ENCODE measurements at places on chromosomes 3 and 15. TPM values are rescaled to one million over a fixed set of nuclear protein-coding genes. Genes with fewer than 3 reads are reported as not detected.

DNA sequence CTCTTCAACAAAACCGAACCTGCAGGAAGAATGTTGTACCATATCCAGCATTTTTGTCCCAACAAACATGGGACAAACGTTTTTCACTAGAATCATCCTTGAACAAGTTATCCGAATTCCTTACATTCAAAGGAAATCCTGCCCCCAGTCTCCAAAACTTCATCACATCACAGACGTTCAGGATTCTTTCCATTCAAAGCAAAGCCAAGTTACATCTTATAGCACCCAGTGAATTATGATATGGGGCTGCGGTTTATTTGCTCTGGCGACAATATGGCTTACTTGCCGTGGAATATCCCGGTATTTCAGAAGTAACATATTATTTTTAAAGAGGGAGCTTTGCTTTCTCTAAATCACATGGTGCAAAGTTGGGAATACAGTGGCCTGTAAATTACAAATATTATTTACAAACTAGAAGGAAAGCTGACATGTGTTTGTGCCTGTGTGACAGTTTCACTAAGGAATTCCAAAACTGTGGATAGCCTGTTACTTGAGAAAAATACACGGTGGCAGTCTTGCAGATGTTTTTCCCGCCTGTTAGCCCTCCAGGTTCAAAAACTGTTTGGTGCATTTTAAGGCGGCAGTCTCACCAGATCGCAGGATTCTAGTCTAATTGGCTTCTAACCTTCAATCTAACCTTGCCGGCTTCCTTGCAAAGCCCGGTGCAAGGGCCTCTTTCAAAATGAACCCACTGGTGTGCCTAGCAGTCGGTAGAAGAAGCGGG lies 736 bp upstream of the MBNL1 start:
- no peak for DNase-seq

DNA sequence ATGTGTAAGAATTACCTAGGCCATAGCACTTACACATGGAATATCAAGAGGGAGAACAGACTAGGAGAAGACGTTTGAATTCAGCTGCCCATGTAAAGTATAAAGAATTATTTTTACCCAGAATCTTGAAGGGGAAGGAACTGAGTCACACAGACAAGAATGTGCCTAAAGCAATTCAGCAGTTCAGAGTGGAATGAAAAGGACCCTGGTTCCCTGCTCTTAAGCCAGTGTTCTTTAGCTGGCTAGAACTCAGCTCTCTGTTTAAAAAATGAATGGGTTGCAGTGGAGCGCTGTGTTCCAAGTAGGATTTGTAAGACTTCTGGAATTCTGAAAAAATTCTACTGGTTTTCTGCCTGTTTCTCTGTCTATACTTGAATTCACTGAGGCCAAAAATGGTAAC lies 440.2 kb downstream of the LPP start:
- DNase-seq: no peak

DNA sequence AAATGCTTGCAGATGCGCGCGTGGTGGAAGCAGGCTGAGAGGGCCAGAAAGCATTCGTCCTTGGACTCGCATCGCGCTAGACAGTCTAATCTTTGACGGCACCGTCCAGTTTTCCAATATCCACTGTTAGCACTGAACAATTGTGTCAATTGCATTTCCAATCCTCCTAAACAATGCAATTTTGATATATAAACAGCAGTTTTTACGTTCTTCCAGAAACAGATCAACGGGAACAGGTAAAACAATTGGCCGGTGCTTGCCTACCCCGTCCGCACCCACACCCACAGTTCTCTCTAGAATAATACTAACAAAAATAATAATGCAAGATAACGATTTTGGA lies 17.2 kb downstream of the CPN2 start:
- DNase-seq: no peak

DNA sequence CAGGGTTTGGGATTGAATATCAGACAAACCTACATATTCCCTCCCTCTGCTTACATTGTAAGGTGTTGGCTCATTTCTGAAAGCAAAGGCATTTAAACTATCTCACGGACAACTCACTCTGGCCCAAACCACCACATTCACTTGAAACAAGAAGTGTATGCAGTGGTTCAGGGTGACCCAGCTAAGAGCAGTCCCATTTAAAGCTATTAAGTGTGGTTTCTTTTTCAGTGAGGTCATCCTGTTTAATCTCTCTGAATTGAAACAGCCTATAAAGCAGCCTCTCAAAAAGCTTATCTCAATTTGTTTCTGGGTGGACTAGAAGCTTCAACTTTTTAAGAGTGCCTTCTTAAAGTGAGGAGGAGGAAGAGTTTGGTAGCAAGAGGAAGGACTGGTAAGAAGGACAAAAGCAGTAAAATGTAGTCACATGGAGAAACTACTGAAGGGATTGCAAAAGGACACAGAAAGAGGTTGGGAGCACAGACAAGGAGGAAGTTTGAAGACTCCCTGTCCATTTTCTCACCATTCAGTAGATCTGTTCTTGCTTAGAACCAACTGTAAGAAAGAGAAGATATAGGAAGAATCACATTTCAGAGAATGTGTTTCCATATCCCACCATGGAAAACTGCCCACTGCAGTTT lies 151.6 kb downstream of the TMCO5A start:
- DNase-seq: no peak

DNA sequence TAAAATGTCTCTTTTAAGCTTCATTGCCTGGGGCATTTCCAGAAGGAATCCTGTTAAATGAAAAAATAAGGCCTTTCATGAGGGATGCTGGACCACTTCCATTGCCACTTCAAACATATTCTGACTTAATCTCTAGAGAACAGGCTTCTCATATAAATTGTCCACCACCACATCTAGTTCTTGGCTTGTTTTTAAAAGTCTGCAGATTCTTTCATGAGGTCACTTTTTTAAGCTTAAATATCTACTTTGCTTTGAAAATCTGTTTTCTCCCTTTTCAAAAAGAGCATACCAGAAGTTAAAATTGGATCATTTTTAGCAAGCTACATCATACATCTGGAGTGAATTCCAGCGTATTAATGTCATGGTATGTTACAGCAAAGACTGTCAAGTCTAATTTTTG lies 131.6 kb downstream of the C3orf70 start:
- DNase-seq: no peak

GRCh38 chr3:144548346-144548745 lies 576.7 kb downstream of the DIPK2A start:
- no peak for DNase-seq

DNA sequence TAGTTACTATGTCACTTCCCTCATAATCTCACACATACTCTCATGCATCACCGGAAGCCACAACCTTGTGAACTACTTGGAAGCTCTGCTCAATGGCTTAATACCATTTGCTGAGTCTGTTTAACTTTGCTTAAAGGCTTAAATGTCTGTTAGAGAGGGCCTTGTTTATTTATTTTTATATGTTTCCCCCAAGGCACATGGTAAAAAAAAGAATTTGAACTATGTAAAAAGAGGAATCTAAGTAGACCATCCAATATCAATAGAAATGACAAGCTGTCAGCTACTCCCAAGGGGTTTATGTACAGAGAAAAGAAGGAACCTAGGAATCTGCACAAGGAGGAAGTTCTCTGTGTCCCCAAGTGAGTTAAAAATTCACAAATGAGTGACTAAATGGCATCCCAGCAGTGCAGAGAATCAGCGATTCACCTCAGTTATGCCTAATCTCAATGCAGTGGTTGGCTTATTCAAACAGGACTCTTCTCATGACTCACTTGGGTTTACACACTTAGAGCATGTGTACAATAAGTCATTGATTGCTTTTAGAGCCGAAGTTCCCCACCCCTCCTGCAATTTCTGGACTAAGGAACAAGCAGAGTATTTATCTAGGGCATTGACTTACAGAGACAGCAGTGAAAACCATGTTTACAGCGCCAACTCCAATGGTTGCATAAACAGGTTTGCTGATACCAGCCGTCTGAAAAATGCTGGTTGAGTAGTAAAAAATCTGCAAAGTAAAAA lies 24.4 kb downstream of the SLC2A2 start:
- DNase-seq: peak; percentile 79

GRCh38 chr15:86199467-86200145 lies 119.9 kb downstream of the AGBL1 start:
- DNase-seq: no peak

- DNase-seq: no peak
Measured at GRCh38 chr15:59237119-59237855, 30.6 kb downstream of the LDHAL6B start.

DUOXA2 gene
- 40.1 TPM for polyA plus RNA-seq

CYP1A1 gene
- 22.6 TPM for polyA plus RNA-seq
